Mucosa of gallbladder (tissue), 1 donor: ENCODE measurements at places on chromosomes 1 and 21. TPM values are rescaled to one million over a fixed set of nuclear protein-coding genes. Genes with fewer than 3 reads are reported as not detected.

PDE4B gene
- 5.2 TPM for total RNA-seq

SH2D1B gene
- total RNA-seq: 0.12 TPM

HCN3 gene
- 8.7 TPM for total RNA-seq

WNT2B gene
- total RNA-seq: 8.1 TPM

RPE65 gene
- not detected for total RNA-seq

INSRR gene
- 0.58 TPM for total RNA-seq

PDXK gene
- 188 TPM for total RNA-seq

EPHA10 gene
- 8.5 TPM for total RNA-seq

RSPH1 gene
- total RNA-seq: 5.6 TPM

TP73 gene
- 0.17 TPM for total RNA-seq

CAPN9 gene
- 0.83 TPM for total RNA-seq

TCP10L gene
- total RNA-seq: 2.1 TPM

ZNF672 gene
- 41.6 TPM for total RNA-seq

CELA2A gene
- total RNA-seq: 1.8 TPM

CCDC181 gene
- total RNA-seq: 5.6 TPM

ANKRD65 gene
- total RNA-seq: 10.1 TPM

ELF3 gene
- 517 TPM for total RNA-seq

DFFB gene
- total RNA-seq: 9.8 TPM

COL16A1 gene
- total RNA-seq: 52.5 TPM

DCST2 gene
- 1.0 TPM for total RNA-seq
